ENCODE measurements at places on chromosomes 3 and 15.
A peak's percentile ranks its signal among the peaks of the same experiment; 100 is the strongest.

GRCh38 chr15:80317389-80318182, 65.6 kb upstream of the CTXND1 start:
- DNase-seq, result no peak

DNA sequence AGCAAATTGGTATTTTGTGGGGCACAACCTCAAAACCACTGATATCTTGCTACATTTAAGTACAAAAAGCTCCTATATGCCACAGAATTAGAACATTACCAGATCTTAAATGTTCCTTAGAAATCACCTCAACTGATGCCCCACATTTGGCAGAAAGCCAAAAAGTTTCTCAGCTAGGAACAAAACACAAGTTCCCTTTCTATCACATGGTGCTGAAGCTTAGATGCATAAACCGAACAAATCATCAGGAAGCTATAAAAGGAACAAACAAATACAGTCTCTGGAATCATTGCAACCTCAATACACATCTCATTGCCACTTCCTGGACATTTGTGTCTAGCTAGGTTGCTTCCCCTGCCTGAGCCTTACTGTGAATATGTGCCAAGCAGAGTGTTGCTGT, 492.6 kb downstream of the LPP start:
- DNase-seq, result no peak

DNA sequence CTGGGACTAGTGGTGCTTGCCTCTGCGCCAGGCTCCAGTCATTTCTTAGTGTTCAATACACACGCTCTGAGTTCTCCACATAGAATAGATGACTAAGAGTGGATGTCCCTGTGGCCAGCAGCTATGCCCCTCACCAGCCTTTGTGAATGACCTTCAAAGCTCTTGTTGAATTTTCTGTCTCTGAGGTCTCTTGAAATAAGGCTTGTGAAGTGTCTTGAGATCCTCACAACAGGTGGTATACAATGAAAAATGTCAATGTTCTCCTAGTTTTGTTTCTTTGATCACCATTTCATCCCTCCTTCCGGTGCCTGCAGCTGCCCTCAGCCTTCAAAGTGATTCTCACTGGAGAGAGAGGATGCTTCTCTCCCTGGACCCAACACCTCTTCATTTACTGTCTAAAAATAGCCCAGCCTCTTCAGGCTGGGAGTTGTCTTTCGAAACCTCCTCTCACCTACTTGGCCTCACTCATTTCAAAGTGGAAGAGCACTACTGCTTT, 5.4 kb downstream of the MAPKBP1 start:
- DNase-seq, result no peak

DNA sequence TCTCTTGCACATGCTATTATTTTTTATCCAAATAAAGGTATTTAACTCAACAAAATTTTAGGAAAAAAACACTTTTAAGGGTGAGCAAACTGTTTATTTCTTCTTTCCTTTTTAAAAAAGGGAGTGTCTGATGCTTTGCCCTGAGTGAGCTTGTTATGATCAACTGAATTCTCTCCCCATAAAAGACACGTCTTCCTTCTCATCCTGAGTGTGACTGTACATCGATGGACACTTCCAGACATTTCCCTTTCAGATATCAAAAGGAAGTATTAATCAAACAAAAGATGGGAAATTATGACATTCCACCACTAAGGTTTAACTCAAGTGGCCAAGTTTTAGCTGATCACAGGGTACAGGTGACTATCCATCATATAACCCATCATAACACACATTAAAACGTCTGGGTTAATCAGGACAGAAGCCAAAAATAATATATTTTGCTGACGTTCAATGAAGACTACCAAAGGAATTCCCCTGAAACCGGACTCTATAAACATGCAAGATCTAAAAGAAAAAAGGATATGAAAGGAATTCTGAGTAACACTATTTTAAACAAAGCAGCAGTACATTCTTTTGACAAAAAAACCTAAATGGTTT, 354.8 kb downstream of the MECOM start:
- DNase-seq, result no peak

DNA sequence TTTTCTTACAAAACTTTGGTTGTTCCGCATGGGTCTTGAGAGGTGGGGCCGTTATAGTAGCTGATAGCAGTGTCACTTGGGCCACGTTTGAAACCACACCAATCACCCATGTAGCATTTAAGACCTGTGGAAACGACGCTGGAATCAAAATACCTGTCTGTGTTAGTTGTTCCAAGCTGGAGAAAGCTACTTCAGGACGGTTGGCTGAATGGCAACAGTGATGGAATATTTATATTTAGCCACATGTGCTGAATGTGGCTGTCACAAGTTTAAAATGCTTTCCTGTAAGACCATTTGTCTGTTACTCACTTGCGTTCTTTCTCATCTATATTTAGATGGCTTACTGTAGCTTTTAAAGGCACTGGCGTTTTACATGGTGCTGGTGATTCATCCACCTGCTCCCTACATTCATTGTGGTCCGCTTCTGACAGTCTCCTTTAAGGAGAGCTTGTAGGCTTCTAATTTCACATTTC, 1.4 kb downstream of the DNAJA4 start:
- DNase-seq, result no peak

GRCh38 chr3:104018541-104018940, 1348.2 kb upstream of the ALCAM start:
- DNase-seq, result no peak

GRCh38 chr3:196942915-196943277, 568 bp upstream of the NCBP2 start:
- DNase-seq, result no peak

DNA sequence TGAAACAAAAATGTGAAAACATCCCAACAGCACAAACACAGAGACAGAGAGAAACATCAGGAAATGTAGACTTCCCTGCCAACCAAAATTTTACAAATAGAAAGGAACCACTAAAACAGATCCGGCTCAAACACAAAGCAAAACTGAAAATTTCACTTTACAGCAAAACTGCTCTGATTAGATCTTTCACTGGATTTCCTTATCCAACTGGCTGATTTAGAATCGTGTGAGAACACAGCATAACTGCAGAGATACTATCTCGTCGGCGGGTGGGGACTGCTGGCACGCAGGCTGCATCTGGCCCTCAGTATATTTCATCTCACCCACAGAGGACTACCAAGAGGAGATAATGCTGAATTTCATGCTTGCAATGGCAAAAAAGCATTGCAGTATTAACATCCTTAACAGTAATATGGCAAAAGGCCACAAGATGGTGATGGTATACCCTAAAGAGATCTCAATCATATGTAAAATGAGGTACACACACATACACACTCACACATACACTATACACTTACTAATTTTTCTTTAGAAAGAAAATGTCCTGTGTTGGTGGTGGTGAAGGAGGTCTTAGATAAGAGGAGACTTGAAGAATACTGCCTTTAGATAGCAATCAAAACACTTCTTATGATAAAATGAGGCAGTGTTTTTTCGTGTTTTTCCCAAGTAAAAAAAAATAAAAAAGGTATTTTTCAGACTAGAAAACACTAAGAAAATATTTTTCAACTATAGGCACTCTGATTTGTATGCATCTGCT, 10.6 kb upstream of the LEO1 start:
- DNase-seq, result peak; percentile 63

- DNase-seq, result peak; percentile 66
Observed at GRCh38 chr15:65791335-65792137, 557 bp downstream of the DENND4A start.

Data from hippocampal formation (tissue), 2 donors.